ENCODE measurements at places on chromosomes 13 and 19. TPM values are rescaled to one million over a fixed set of nuclear protein-coding genes. Genes with fewer than 3 reads are reported as not detected.

The ISYNA1 gene
- 44.6 TPM for total RNA-seq

The IZUMO2 gene
- not detected for total RNA-seq

The WDR87 gene
- not detected for total RNA-seq

The DPP9 gene
- total RNA-seq: 41.8 TPM

The CYP2S1 gene
- 1.3 TPM for total RNA-seq
